Stimulated activated CD4-positive, alpha-beta T cell treated with anti-CD3 and anti-CD28 coated beads, Interleukin-12 subunit alpha, Interleukin-12 subunit beta, amount 100 ng/mL, for 4 hours (primary cell): ENCODE measurements at places on chromosomes 12 and 14.

- no peak for DNase-seq
Observed at GRCh38 chr12:121990692-121991603, 30.7 kb upstream of the BCL7A start.

DNA sequence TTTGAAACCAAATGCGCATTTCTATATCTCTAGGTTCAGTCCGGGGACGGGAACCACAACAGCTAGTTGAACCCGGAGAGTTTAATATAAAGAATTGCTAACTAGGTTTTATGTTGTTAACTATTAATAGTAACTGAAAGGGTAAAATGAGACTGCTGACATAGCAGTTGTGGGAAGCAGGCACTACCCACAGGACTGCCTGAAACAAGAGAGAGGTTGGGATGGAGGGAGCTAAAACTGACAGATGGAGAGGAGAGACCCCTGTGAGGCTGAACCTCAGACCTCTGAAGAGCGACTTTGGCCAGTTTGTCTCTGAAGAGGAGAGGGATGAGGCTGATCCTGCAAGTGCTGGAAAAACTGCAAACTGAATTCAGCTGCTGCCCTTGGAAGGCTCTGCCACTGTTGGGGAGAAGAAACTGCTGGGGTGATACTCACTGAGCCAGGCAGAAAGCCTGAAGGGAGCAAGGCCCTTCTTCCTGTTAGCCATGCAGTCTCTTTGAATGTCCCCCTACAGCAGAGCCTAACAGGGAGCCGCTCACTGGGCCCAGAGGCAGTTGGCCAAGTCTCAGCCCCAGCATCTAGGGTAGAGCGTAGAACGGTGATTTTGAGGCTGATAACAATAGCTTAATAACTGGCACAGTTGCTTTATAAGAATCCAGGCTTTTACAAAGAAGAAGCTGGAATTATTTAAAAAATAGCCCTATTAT is 172.2 kb downstream of the NPAS3 start:
- no peak for DNase-seq

DNA sequence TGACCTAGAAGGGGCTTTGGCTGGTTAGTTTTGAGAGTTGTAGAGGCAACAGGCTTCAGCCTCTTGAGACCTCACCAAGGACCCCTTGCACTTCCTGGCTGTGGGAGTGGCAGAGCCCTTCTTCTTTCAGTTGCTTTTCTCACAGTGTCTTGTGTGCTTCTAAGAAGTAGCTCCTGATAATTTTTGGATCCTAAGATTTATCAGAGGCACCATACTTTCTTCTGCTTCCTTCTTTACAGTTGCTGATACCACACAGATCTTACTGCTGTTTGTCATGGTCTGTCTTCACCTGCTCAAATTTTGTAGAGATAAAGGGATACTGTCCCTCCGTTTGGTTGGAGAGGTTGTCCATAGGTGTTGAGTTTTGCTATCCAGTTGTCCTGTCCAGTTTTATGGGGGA is 33.8 kb downstream of the VRK1 start:
- DNase-seq, result no peak

GRCh38 chr12:41983856-41984255 is 160.8 kb downstream of the GXYLT1 start:
- DNase-seq, result no peak

DNA sequence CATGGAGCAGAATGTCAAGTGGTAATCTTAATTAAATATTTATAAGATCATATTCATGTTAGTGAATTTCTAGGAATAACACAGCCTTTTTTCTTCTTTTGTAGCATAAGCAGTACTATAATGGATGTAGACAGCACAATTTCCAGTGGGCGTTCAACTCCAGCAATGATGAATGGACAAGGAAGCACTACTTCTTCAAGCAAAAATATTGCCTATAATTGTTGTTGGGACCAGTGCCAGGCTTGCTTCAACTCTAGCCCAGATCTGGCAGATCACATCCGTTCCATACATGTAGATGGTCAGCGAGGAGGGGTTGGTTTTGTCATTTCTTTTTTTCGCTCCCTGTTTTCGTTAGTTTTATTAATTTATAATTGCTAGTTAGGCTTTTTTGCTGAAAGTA is 23.1 kb downstream of the AEBP2 start:
- no peak for DNase-seq

GRCh38 chr14:105843444-105844046 is 317.2 kb downstream of the TMEM121 start:
- DNase-seq, result no peak

DNA sequence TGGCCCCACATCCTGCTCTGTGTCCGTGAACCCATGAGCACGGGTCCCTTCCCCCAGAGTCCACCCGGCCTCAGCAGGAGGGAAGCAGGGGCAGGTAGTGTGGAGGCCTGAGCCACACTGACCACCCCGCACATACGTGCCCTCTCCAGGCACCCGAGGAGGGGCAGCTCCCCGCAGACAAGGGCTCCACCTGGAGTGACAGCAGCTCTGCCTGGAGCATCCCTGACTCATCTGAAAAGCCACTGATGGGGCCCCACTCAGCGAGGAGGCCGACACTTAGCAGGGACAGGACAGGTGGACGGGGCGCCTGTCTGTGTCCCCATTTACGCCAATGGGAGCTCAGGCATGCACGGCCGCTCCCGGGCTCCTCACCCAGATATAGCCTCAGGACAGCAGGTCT is 237.6 kb upstream of the SFSWAP start:
- no peak for DNase-seq

DNA sequence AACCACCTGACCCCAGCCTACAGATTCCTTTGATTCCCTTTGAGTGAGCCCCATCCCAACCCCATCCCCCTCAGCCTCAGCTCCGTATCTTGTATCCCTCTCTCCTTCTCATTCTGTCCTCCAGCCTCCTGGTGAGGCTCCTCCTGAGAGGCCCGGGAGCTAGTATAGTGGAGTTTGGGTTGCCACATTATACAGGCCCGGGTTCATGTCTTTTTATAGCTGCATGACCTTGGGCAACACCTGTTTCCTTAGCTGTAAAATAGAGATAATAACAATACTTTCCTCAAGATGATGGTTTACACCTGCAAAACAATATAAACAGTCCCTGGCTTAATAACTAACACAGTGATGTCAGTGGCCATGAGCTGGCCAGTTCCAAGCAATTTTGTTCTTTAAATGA is 89.8 kb downstream of the STAB2 start:
- no peak for DNase-seq

GRCh38 chr12:26580619-26581018 is 252.4 kb downstream of the ITPR2 start:
- DNase-seq, result no peak

GRCh38 chr12:95599880-95600279 is 48.6 kb upstream of the USP44 start:
- DNase-seq, result no peak

DNA sequence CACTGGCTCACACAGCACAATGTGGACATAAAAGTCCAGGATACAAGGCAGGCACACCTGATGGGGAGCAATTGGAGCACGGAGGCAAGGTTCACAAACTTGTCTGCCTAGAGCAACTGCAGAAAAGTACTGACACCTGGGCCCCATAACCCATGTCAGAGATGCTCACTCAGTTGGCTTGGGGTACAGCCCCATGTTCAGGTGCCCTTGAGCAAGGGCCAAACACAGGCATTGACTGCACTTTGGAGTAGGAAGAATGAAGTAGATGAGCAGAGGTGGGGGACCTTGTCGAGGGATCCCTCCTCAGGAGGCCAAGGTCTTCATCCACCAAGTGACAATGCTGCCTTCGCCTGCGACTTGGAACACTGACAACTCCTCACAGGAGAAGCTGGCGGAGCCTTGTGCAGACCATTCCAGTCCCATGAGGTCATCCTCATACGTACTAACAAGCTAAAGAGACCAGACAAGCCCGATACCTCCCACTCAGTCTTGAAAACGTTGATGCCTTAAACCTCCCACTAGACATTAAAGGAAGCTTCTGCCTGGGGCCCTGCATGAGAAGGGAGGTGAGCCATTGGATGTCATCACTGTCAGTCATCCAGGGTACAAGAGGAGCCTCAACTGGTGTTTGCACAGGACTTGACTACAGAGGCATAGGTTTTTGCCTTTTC is 42.5 kb upstream of the C14orf180 start:
- DNase-seq, result no peak

- DNase-seq, result no peak
Observed at GRCh38 chr14:53951627-53952303, 4.9 kb downstream of the BMP4 start.

DNA sequence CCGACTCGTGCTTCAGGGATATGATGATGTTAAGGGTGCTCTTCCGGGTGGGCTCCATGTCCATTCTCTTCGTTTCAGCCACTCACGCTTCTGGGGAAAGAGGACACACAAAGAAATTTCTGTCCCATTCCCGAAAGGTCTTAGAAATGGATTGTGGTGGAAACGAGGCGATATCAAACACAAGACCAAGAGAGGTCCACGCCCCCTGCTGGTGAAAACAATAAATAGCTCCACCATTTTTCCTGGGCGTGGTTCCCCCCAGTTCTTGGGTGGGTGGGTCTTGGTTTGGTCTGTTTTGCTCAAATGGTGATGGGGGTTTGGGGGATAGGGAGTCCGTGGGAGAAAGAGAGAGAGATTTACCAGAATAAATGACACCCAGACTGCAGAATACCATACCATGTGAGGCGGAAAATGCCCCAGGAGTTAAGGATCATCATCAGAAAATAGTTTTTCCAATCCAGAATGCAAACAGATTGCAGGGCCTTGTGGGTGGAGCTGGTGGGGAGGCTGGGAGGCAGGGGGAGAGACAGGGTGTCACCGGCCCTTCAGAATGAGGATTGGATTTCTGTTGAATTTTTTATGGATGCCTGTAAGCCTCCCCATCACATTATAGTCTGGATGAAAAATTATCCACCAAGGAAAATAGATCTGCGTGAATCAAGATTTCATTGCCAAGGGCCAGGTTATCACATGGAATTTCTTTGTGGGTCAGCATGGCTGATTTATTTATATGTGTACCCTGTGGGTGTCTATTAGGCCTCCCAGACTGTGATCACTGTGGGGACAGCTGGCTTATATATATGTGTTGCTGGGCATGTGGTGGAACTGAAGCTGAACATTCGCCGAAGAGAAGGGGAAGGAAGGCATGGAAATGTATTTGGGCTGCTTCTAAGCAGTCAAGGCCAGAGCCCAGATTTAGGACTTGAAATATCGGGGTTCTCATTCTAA is 55.8 kb downstream of the SRRM4 start:
- DNase-seq, result no peak

DNA sequence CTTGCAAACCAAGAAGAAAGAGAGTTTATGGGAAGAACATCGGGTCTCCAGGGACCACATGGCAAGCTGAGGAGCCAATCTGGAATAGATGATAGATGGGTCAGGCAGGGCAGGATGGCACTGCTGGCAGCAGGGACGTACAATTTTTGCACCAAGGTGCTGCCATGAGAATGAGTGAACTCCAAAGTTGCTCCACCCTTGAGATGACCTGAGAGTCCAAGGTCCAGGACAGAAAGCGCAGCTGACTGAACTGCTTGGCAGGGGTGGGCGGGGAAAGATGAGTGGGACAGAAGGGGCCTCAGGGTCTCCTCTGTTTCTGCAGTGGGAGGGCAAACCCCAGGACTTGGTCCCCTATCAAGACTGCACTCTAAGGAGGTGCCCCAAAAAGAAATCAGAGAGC is 136.7 kb upstream of the GSC start:
- DNase-seq, result no peak

DNA sequence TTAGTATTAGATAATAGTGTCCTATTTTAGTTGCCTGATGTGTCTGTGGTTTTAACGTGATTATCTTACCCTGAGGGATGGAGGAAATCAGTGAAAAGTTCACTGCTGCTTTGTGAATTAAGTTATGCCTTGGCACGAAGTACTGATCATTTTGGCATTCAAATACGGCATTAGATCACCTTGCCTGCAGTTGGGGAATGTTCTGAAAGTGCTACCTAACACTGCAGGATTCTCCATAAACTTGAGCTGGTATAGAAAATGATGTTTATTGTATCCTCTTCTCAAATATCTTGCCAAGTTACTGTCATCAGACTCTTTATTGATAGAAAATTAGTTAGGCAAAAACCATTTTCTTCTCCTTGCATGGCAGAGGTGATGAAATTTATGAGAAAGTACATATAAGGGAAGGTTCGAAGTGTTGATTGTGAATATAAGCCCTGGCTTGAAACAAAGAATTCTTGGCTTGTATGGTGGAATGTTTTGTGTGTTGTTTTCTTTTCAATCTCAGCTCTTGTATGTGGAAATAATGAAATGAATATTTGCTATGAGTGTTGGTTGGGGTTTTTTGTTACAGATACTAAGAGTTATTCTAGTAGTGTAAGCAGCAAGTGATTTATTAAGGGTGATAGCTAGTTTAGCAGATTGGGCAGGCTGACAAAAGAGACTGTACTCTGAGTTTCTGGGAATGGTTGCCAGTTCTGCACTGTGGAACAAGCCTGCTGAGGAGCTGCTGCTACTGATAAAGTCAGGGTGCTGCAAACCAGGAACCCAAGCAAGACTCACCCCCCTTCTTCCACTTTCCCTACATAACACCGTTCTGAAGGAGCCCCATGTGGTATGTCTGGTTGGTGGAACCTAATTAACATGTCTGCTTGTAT is 448.3 kb downstream of the PCNX1 start:
- DNase-seq, result no peak

DNA sequence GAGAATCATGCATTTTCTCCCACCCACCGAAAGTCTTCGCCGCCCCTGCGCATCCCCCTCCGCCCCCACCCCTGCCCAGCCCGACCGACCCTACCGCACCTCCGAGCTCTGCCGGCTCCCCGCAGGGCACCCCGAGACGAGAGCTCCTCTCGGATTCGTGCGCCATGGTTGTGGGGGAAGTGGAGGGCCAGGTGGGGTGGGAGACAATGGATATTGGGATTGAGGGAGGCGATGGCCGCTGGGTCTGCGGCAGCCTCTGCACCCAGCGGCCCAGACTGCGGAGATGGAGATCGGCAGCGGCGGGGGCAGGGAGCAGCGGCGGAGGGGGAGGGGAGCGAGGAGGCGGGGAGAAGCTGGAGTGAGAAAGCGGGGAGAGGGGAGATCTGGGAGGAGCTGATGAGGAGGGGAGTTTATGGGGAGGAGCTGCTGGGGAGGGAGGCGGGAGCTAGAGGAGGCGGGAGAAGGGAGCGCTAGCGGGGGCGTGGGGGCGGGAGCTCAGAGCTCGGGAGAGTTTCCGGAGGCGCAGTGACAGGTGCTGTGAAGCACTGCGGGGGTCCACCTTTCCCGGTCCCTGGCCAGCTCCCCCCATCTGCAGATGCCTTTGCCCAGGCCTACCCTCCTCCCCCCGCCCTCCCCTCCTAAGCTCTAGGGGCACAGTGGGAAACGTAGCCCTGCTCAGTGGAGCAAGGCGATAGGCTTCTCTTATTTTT is at the start of gene SALL2:
Gene SALL2 (minus strand): TSS at position 385 of the 710 bp plus-strand sequence. CDS start 219 bp downstream, at position 166.
- DNase-seq, result peak; percentile 66

- no peak for DNase-seq
Observed at GRCh38 chr12:72296389-72296788, 24.2 kb downstream of the TRHDE start.

DNA sequence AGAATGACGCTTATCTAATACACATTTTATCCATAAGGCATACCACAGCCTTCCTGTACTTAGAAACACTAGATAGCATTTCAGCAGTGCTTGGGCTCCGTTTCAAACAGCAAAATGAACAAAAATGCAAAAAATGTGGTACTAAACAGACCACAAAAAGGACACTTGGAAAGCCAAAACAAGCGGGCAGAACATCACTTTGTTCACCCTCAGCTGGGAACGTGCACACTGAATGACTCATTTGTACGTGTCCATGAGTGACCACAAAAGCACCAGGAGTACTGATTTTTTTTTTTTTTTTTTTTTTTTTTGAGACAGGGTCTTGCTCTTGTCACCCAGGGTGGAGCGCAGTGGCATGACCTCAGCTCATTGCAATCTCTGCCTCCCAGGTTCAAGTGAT is 8.9 kb upstream of the FOXN3 start:
- no peak for DNase-seq
